ENCODE measurements at places on chromosomes 13 and 19.
A peak's percentile ranks its signal among the peaks of the same experiment; 100 is the strongest.

DNA sequence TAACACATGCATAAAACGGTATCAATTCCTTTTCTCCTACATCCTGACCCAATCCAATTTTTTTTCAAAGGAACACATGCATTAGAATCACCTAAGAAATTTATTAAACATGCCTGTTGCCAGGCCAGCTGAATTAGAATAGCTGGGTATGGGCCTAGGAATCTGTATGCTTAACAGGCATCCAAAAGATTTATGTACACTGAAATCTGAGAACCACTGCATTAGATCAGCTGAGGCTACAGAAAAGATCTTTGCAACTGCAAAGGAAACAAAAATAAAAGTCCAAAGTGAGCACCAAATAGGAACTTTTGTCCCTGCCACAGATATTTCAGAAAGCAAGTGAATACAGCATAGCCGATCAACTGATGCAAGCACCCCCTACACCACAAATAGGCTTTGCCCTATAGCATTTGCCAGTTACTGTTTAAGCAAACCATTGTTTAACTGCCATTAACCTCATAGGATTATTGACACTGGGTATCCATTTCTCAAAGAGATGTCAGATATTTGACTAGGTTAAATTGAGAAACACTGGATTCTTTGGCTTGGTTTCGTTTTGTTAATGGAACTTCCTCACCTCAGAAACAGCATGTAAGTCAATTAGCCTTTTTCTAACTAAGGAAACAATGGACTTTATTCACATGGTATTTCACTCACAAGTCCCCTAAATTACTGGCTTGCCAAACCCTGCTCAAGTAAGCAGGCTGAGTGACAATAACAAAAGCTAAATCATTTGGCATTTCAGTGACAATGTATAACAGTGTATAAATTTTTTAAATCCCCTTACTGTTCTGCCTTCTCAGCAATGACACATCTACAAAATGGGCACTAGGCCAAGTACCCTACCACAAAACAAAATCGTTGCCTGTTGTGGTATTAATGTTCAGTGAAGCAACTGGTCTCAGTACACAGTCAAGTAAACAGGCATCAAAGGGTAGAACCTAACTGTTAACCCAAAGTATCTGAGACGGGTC is 67.8 kb downstream of the SUCLA2 start:
- no peak for DNase-seq

GRCh38 chr13:27654059-27654458 is 32.4 kb downstream of the POLR1D start:
- no peak for DNase-seq

GRCh38 chr13:51772105-51772455 is 31.9 kb downstream of the DHRS12 start:
- no peak for DNase-seq

- peak; percentile 18 for DNase-seq
Observed at GRCh38 chr19:41449079-41449864, 6.3 kb downstream of the ERICH4 start.

DNA sequence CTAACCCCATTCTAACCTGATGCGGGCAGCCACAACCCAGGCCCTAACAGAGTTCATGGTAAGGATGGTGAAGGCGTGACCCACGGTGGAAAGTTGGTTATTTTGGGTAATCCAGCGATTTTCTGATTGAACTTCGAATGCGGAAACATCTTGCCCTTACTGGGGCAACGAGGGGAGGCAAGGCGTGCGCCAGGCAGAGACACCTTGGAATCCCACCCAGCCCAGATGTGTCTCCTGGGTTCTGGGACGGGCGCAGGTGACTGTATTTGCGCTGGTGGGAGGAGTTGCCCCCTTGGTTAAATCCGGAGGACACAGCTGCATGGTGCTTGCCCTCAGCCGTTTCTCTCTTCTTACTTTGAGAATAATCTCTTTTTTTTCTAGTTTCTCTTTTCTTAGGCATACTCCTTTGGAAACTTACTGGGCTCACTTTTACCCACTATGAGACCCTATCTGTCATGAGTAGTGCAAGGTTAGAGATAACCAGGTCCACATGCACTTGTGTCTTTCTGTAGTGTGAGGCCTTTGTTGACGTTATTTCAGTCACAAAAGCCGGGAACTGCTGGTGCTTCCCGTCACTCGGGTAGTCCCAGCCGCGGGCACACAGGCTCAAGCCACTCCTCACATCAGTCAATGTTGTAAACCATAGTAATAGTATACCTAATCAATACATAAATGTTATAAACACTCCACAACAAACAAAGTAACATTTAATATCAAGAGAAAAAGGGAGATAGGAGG is 81.5 kb downstream of the ATP11A start:
- DNase-seq, result no peak

DNA sequence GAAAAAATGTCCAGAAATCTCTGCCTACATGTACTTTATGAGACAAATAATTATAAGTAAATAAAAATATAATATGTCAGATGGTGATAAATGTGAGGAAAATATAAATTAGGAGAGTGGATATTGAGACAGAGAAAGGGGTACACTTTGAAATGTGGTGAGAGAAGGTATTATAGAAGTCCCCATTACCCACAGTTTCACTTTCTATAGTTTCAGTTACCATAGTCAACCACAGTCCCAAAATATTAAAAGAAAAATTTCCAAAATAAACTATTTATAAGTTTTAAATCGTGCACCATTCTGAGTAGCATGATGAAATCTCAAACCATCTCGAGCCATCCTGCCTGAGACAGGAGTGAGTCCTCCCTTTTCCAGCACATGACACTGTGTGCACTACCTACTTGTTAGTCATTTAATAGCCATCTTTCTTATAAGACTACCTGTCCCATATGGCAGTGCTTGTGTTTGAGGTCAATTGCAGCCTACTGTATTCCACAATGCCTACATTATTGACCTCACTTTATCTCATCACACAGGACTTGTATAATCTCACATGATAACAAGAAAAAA is 653.7 kb downstream of the DACH1 start:
- no peak for DNase-seq

DNA sequence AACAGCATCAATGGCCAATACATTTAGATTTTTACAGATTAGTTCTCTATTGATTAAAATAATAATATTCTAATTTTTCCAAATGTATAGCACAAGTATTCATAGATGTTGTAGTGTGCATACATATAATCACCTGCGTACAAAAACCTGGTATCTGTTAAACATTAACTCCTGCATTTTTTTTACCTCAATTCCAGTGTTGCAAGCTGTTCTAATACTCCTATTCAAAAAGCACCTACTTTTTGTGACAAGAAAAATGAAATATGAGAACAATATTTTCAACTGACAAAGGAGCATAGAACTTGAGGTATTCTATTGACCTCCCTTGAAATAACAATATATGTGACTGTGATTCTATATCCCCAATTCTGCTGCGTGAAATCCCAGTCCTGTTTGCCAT is 422.9 kb upstream of the PCDH20 start:
- no peak for DNase-seq

GRCh38 chr19:31073485-31074198 is 275.6 kb downstream of the TSHZ3 start:
- no peak for DNase-seq

- no peak for DNase-seq
Observed at GRCh38 chr13:37775871-37776270, 93.7 kb downstream of the TRPC4 start.

- DNase-seq, result no peak
Observed at GRCh38 chr13:37944081-37944868, 74.7 kb upstream of the TRPC4 start.

DNA sequence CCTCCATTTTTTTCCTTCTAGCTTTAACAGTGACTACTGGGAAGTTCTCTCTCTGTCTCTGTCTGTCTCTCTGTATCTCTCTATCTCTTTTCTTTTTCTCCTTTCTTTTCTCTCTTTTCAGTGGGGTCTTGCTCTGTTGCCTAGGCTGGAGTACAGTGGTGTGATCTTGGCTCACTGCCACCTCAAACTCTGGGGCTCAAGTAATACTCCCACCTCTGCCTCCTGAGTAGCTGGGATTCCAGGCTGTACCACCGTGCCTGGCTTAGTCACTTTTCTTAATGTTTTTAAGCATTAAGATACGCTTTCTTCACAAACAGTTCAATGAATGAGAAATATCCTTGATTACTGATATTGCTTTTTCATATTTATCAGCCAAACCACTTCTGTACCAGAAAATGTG is 13.1 kb downstream of the PCCA start:
- no peak for DNase-seq

DNA sequence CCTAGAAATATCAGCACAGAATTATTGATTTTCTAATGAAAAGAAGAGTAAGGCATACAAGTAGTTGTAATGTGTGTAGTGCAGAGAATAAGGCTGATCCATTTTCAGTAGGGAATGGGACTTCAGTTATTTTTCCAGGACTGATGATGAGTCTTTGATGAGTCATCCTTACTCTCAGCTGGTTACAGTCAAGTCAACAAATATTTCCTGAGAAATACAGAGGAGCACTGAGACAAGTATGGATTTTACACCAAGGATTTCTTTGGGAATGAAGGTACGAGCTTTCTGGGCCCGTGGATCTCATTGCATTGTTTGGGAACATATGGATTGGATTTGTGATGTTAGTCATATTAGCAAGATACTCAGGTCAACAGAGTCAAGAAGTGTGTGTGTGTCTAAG is 502.7 kb downstream of the FGF9 start:
- DNase-seq, result peak; percentile 50

GRCh38 chr13:100323937-100324336 is 235.0 kb downstream of the PCCA start:
- DNase-seq, result no peak

DNA sequence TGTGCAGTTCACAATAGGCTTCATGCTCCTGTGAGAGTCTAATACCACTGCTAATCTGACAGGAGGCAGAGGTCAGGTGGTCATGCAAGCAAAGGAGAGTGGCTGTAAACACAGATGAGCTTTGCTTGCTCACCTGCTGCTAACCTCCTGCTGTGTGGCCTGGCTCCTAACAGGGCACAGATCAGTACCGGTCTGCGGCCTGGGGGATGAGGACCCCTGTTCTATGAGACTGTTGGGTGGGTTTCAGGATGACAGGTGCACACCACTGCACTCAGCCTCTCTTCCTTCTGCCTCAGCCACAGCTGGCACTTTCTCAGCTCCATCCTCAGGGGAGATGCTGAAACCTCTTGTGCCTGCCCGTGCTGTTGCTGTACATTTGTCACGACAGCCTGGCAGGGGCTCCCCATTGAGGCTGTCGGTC is 9.7 kb downstream of the CLEC4G start:
- DNase-seq, result no peak

- DNase-seq, result no peak
Observed at GRCh38 chr13:22278336-22278929, 607.6 kb downstream of the FGF9 start.

DNA sequence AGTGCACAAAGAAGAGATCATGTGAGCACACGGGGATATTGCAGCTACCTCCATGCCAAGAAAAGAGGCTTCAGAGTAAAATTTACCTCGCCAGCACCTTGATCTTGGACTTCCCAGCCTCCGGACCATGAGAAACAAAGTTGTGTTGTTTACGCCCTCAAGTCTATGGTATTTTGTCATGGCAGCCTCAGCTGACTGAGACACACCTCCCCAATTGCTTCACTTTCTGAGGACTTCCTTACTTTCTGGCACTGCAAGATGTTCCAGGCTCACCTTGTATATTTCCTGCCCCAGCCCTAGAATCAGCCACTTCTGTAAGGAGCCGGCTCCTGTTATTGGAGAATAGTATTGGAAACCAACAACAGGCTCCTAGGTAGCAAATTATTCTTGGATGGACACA is 6.6 kb upstream of the CEBPG start:
- DNase-seq, result no peak

DNA sequence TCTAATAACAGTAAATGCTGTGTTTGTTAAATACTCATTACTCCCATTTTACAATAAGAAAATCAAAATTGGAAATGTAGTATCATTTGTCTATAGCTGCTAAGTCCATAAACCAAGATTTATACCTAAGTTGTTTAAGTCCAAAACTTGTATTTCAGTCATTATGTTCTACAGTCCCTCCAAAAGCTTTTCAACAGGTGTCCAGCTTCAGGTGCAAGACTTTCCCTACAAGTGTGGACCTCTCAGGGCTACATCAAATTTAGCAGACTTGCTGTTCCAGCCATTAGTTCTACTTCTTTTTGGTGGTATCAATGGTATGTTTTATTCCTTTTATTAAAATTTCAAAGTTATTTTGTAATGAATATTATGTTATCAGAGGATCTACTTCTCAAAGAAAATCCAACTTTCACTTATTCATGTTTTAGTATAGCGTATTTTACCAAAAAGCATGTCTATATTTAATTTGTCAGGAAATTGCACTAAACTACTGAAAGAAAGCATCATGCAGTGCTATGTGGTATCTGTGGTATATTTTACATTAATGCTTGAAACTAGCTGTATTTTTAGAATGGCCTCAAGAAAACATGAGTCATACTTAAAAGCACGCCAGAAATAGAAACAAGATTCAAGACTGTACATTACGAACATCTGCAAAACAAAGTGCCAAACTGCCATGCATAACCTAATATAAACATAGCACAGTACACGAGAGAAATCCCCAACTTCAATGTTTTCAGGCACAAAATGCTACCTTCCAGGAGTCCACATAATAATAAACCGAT is 44.5 kb downstream of the VWA8 start:
- peak; percentile 58 for DNase-seq

GRCh38 chr13:106449096-106449495 is 86.4 kb downstream of the EFNB2 start:
- no peak for DNase-seq

GRCh38 chr19:2983351-2984214 is 6.2 kb downstream of the TLE6 start:
- DNase-seq, result peak; percentile 42

- no peak for DNase-seq
Observed at GRCh38 chr19:48154003-48154402, 16.1 kb downstream of the LIG1 start.

- no peak for DNase-seq
Observed at GRCh38 chr19:41373993-41374392, 2.3 kb upstream of the TMEM91 start.

DNA sequence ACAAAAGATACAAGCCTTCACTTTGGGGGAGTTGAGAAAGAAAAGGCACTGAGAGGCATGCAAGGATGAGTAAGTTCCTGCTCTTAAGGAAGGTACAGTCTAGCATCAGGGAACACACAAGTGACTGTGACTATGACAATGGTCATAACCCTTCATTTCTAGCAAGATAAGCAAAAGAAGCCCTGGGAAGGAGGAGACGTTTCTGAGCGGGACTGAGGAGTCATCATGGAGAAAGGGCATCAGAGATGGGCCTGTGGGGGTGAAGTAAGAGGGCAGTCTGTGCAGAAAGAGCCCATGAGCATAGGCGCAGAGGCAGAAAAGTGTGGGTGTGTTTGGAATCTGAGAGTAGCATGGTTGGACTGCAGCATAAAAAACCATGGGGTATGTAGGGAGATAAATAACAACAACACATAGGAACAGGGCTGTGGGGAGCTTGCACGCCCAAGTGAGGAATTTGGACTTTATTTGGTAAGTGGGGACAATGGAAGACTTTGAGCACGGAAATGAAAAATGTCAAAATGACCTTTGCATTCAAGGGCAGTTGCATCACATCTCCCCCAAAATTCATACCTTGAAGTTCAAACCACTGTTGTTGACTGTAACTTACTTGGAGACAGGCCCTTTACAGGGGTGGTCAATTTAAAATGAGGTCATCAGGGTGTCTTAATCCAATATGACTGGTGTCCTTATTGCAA is 86.7 kb downstream of the MBNL2 start:
- no peak for DNase-seq
